Vagina (tissue), 2 donors: ENCODE measurements at places on chromosomes 7 and 10. TPM values are rescaled to one million over a fixed set of nuclear protein-coding genes. Genes with fewer than 3 reads are reported as not detected.

DNA sequence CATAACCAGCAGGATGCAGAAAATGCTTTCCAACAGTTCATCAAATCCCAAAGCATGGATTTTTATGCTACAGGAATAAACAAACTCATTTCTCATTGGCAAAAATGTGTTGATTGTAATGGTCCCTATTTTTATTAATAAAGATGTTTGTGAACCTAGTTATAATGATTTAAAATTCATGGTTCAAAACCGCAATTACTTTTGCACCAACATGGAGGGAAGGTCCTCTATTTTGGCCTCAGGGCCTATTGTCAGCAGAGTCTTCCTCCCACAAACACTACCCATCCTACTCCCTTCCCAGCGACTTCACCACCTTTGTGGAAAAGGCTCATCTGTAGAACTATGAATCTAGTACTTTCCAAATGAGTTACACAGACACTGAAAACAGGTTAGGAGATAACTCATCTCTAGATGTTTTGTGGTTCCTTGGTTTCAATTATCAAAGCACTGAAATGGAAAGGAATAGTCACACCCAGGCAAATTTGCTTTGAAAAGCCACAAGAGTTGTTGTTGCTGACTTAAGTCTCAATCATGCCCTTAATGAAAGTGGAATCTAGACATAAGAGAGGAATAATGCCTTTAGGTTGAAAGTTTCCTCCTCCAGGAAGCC, 59.4 kb upstream of the FRMD4A start:
- DNase-seq = no peak

DNA sequence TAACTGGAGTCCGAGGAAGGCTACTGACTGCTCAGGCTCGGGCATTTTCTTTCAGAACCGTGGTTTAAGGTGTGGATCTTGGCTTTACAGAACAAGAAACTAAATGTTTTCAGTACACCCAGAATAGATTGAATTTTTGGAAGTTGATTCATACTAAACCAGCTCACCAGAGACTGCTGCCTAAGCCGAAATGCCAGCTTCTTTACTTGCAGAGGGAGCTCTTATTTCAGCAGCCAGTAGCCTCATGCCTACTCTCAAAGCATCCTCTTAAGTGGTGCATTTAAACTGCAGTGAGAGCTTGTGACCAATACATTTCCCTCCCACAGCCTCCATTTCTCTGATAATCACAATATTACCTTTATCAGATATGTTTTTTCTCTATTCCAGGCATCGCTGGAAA, 615.1 kb downstream of the SUGCT start:
- DNase-seq = no peak

- DNase-seq = no peak
Observed at GRCh38 chr10:91758303-91759146, 39.7 kb upstream of the TNKS2 start.

GNAI1 gene
- 50.6 TPM for total RNA-seq

GRCh38 chr10:7239312-7239985, 171.4 kb downstream of the SFMBT2 start:
- DNase-seq = no peak

GRCh38 chr10:92470026-92470425, 103.9 kb downstream of the IDE start:
- DNase-seq = no peak

ZNF138 gene
- total RNA-seq = 26.5 TPM

DNA sequence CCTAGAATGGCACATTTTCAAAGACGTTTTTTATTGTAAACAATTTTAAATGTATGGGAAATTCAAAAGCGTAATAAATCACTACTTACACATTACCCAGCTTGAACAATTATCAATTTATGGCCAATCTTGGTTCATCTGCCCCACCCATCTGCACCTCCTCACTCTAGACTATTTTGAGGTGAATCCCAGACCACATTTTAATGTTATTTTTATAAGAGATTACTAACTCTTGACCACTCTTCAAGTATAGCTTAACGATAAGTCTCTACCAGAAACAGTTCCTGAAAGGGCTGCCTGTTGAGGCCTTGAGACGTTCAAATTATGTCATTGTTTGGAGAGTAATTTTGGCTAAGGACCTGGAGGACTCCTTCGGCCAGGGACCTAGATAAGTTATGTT, 33.2 kb downstream of the ECHDC3 start:
- DNase-seq = no peak

DNA sequence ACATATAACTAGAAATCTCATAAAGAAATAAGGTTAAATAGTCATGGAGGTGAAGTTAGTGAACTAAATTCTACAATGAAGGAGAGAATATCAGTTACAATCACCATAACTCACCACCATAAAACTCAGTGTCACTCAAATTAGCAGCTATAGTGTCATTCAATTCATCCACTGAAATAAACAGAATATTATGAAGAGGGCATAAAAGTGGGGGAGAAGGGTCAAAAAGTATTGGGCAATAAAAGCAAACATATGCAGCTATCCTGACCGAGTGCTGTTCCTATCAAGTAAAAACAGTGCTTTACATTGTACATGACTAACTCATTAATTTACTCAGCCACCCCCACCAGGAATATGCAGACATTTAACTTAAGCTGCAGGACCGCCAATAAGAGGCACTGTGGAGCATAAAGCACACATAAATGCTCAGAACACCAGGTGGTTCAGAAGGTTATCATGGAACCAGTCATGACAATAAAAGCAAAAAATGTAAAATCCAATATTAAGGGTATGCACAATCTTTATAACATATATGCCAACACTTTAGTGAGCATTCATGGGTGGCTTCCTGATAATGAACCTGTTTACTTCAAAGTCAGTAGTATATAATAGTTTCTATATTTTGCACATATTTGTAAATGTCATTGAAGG, 95.5 kb upstream of the LAMB4 start:
- no peak for DNase-seq
